Colonic mucosa (tissue), 4 donors: ENCODE measurements at places on chromosomes 2 and 18. TPM values are rescaled to one million over a fixed set of nuclear protein-coding genes. Genes with fewer than 3 reads are reported as not detected.

Gene ZAP70
- total RNA-seq = 2.2 TPM

Gene RNF125
- total RNA-seq = 8.4 TPM

- DNase-seq = no peak
- no peaks in the 10 kb centered on the region for H3K36me3 ChIP-seq
- no peak overlapping the region for H3K27ac ChIP-seq
- no peaks in the 10 kb centered on the region for H3K27me3 ChIP-seq
- H3K4me3 ChIP-seq = no peak overlapping the region
Measured at GRCh38 chr2:168430431-168430830, 25.6 kb upstream of the CERS6 start.

GRCh38 chr2:174436351-174436750 lies 40.8 kb downstream of the SCRN3 start:
- no peaks in the 10 kb centered on the region for H3K36me3 ChIP-seq
- DNase-seq = no peak
- no peaks in the 10 kb centered on the region for H3K4me1 ChIP-seq
- no peak overlapping the region for H3K27ac ChIP-seq
- no peak overlapping the region for H3K4me3 ChIP-seq

GRCh38 chr18:24426398-24427294 lies at the start of gene IMPACT:
IMPACT (plus strand) TSS chr18:24426670; CDS start chr18:24426757, 87 bp downstream.
- peak within 1 kb of the TSS; percentile 96 for H3K4me3 ChIP-seq
- H3K27me3 ChIP-seq = no peaks in the 10 kb centered on the region
- no peaks in the 10 kb centered on the region for H3K36me3 ChIP-seq
- DNase-seq = peak; percentile 79
- peak within 1 kb of the TSS; percentile 80 for H3K27ac ChIP-seq
- no peaks in the 10 kb centered on the region for H3K4me1 ChIP-seq

Gene SLC4A3
- 0.72 TPM for total RNA-seq

DNA sequence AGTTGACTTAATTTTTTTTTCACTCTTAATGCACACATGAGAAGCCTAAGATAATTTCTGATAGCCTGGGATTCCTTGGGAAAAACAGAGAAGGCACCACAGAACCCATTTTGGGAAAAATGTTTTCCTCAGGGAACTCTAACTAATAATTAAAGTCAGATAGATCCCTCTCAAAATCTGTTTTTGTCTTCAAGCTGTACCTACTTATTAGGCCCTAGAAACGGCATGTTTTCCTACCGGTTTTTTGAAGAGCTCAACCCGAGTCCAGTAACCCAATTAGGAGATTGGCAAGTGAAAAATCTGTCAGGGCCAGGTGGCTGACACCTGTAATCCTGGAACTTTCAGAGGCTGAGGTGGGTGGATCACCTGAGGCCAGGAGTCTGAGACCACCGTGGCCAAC lies 16.1 kb upstream of the PDK1 start:
- H3K4me1 ChIP-seq = no peaks in the 10 kb centered on the region
- H3K27me3 ChIP-seq = no peaks in the 10 kb centered on the region
- H3K27ac ChIP-seq = no peak overlapping the region
- no peaks in the 10 kb centered on the region for H3K36me3 ChIP-seq

Gene ANKRD30B
- total RNA-seq = not detected

DNA sequence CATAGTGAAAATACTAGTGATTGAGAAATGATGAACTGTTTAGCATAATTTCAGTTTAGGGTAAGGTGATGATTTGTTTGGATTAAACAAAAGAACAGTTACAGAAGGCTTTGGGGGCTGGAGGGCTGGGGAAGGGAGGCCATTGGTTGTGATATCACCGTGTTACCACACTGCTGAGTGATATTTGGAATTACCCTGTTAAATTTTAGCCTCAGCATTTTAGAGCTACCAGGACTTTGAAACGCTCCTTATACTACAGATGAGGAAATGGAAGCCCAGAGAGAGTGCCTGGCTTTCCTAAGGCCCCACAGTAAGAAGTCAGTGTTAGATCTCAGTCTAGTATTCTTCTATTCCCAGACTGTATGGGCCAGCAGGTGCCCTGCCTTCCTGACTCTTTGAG lies 15.6 kb downstream of the ARHGEF33 start:
- no peaks in the 10 kb centered on the region for H3K36me3 ChIP-seq
- no peaks in the 10 kb centered on the region for H3K27me3 ChIP-seq
- no peak overlapping the region for H3K27ac ChIP-seq
- H3K4me1 ChIP-seq = no peaks in the 10 kb centered on the region
- no peak for DNase-seq
- H3K4me3 ChIP-seq = no peak overlapping the region

DNA sequence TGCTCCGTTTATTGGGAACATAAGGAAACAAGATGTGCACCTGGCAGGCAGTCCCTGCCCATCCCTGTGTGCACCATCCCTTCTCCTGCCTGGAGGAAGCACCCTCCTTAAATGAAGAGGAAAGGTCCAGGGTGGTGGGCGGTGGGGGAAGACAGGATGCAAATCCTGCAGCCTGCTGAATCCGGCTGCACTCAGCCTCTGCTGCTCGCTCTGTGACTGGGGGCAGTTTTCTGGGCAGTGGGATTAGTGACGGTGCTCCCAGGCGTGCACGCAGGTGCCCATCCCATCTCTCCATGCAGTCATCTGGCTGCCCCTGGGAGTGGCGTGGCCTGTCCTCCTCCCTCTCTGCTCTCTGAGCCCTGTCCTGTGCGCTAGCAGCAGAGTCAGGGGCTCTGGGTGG lies 371.3 kb upstream of the MYT1L start:
- H3K27ac ChIP-seq = no peak overlapping the region
- no peaks in the 10 kb centered on the region for H3K27me3 ChIP-seq
- no peaks in the 10 kb centered on the region for H3K36me3 ChIP-seq
- no peak overlapping the region for H3K4me3 ChIP-seq
- no peak for DNase-seq

DNA sequence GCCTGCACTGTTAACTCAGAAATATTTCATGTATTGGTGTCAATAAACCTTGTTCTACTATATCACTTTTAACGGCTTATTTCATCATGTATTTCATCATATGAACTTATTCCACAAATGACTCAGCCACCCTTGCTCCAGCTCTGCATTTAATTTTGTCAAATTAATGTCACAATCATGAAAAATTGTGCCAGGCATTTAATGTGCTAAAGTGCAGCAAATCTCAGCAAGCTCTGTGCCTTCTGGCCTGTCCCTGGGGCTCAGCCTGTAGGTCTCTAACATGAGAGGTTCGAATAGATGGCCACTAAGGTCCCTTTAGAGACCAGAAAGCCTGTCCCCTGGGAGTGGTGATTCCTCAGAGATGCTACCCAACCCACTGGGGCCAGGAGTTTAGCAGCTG lies 28.6 kb downstream of the BOD1L2 start:
- H3K36me3 ChIP-seq = no peaks in the 10 kb centered on the region
- no peak overlapping the region for H3K4me3 ChIP-seq
- H3K27ac ChIP-seq = no peak overlapping the region
- no peaks in the 10 kb centered on the region for H3K4me1 ChIP-seq
- DNase-seq = no peak

GRCh38 chr18:13555192-13555591 lies 171.2 kb downstream of the FAM210A start:
- no peaks in the 10 kb centered on the region for H3K27me3 ChIP-seq
- DNase-seq = no peak
- no peaks in the 10 kb centered on the region for H3K36me3 ChIP-seq
- no peak overlapping the region for H3K4me3 ChIP-seq
- no peaks in the 10 kb centered on the region for H3K4me1 ChIP-seq
- no peak overlapping the region for H3K27ac ChIP-seq

- H3K4me1 ChIP-seq = no peaks in the 10 kb centered on the region
- H3K27me3 ChIP-seq = no peaks in the 10 kb centered on the region
- H3K36me3 ChIP-seq = no peaks in the 10 kb centered on the region
- no peak overlapping the region for H3K4me3 ChIP-seq
- no peak for DNase-seq
Measured at GRCh38 chr2:170113168-170113894, 64.6 kb upstream of the MYO3B start.

DNA sequence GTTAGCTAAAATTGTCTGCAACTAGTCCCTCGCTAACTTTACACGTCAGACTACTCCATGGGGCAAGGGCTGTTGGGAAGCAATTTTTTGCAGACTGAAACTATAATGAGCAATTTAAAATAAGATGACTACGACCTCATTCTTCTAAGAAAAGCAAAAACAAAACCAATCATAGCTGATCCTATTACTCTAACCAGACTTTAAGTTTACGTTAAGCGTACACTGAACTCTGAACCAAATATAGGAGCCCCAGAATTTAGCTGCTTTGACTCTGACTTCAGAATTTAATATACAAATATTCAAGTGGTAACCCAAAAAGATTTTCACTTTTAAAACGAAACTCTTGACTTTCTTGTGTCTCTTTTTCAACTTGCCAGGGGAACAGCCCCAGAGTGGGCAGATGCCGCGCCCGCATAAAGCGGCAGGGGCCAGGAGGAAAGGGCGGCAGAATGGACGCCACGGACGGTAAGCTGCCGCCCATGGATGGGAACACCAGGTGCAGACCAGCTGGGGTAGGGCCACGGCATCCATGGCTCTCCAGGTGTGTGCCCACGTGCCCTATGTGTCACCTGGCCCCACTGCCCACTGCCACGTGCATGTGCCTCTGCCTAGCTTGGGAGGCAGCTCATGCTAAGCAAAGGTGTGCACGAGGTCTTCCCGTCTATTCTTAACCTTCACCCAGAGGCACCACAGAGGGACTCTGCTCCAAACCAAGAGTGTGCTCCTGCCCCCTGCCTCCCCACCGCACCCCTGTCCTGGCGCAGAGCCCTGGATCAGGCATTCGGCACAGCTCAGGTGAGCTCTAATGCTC lies 217.6 kb downstream of the HDAC4 start:
- no peak for DNase-seq
- H3K36me3 ChIP-seq = no peaks in the 10 kb centered on the region
- no peaks in the 10 kb centered on the region for H3K27me3 ChIP-seq
- no peak overlapping the region for H3K27ac ChIP-seq
- no peaks in the 10 kb centered on the region for H3K4me1 ChIP-seq
- no peak overlapping the region for H3K4me3 ChIP-seq

DNA sequence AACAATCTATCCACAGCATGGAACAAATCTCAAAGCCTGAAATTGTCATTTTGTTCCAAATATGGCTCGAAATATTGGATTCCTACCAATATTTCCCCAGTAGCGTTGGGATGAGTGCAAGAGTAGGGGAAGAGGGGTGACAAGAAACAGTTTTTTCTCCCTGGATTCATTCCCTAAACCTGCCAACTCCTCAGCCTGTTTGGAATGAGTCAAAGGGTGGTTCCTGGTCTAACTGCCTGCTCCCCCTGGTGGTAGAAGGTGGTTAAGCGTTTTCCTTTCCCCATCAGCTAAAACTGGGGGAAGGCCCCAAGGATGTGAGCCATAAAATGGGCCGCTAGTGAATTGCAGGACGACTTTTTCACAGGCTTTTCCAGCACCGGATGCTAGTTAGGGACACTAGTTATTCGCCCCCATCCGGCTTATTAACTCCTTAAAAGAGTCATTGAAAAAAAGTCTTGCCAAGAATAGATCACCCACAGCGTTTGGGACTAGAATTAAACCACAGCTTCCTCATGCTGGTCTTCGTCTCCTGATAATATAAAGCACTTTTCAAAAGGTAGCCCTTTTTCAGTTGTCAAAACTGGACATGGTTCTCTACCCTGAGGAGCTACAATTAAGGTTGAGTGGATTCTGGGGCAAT lies 72.5 kb downstream of the DHRS9 start:
- no peak overlapping the region for H3K27ac ChIP-seq
- DNase-seq = peak; percentile 75
- no peaks in the 10 kb centered on the region for H3K36me3 ChIP-seq
- no peaks in the 10 kb centered on the region for H3K27me3 ChIP-seq

Gene ADD2
- 1.1 TPM for total RNA-seq

- no peaks in the 10 kb centered on the region for H3K36me3 ChIP-seq
- no peak overlapping the region for H3K4me3 ChIP-seq
- DNase-seq = no peak
- H3K27ac ChIP-seq = no peak overlapping the region
Measured at GRCh38 chr2:234333168-234334130, 163.4 kb downstream of the ARL4C start.

DNA sequence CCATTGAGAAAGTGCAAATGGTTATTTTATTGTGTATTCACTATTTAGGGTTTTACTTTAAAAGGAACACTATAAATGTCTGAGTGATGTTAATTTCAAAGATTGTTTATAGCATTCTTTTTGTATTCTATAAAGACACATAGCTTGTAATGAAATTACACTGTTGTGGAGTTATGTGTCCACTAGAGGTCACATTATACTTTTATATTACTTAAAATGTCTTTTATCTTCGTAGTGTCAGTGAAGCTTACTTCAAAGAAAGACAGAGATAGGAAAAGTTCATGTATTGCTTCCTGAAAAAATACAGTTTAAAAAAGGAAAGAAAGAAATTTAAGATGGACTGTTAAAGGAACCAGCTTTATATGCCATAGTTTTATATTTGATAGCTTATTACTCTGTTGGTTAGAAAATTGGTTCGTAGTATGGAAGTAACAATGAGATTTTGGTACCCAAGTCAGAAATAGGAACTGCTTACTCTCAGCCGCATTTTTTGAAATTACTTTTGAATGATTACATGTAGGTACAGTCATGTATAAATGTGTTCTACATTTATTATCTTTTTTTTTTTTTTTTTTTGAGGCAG lies 20.5 kb downstream of the APLF start:
- H3K4me1 ChIP-seq = no peaks in the 10 kb centered on the region
- no peaks in the 10 kb centered on the region for H3K27me3 ChIP-seq
- no peaks in the 10 kb centered on the region for H3K36me3 ChIP-seq
- no peak overlapping the region for H3K4me3 ChIP-seq
- DNase-seq = no peak
- H3K27ac ChIP-seq = no peak overlapping the region

- no peak overlapping the region for H3K4me3 ChIP-seq
- no peak for DNase-seq
- H3K27me3 ChIP-seq = no peaks in the 10 kb centered on the region
- no peak overlapping the region for H3K27ac ChIP-seq
- H3K36me3 ChIP-seq = no peaks in the 10 kb centered on the region
- no peaks in the 10 kb centered on the region for H3K4me1 ChIP-seq
Measured at GRCh38 chr18:45059695-45060094, 379.0 kb downstream of the SETBP1 start.

Gene DHRS9
- total RNA-seq = 144 TPM

- H3K27ac ChIP-seq = no peak overlapping the region
- H3K4me3 ChIP-seq = no peak overlapping the region
- DNase-seq = no peak
- H3K36me3 ChIP-seq = no peaks in the 10 kb centered on the region
Measured at GRCh38 chr2:46200100-46200690, 97.0 kb upstream of the EPAS1 start.

DNA sequence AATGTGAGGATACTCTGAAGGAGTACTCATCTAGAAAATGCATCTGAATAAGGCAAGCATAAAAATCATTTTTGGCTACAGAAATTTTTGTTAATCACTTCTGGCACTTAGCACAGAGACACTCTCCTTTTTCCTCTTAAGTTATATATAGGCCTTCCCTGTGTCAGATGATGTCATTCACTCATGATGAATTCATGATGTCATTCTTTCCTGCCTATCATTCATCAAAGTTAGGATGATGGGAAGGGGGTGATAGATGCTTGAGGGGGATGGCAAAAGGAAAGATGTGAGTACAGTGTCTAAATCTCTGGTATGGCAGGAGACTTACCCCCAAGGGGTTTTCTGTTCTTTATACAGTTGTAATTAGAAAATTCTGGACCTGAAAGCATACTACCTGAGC lies 42.0 kb downstream of the MAP3K20 start:
- DNase-seq = no peak
- H3K27me3 ChIP-seq = no peaks in the 10 kb centered on the region
- no peaks in the 10 kb centered on the region for H3K4me1 ChIP-seq

GRCh38 chr2:199148076-199148845 lies 309.5 kb downstream of the SATB2 start:
- no peak overlapping the region for H3K4me3 ChIP-seq
- DNase-seq = no peak
- no peaks in the 10 kb centered on the region for H3K4me1 ChIP-seq
- no peaks in the 10 kb centered on the region for H3K36me3 ChIP-seq
